Right atrium auricular region (tissue), 2 donors: ENCODE measurements at places on chromosomes 6 and 20.

DNA sequence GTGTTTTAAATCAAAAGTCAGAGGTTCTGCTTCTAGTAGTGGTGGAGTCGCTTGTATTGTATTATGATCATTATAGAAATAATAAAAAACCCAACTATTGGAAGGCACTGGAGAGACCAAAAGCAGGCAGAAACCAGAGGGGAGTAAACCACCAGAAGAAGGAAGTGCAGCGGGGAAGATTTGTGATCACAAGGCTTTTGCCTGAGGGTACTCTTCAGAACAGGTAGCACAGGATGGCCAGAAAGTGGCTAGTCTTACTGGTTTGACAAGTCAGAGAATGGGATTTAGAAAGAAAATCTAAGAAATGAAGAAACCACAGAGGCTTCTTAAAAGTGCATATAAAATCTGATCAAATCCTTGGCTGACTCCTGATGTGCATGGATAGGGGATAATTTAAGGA, 24.0 kb downstream of the MAPK13 start:
- no peak overlapping the region for H3K4me3 ChIP-seq
- no peak for DNase-seq
- no peaks in the 10 kb centered on the region for H3K4me1 ChIP-seq

- H3K27ac ChIP-seq: no peak overlapping the region
- DNase-seq: no peak
- no peaks in the 10 kb centered on the region for H3K4me1 ChIP-seq
- no peaks in the 10 kb centered on the region for H3K36me3 ChIP-seq
- H3K27me3 ChIP-seq: no peaks in the 10 kb centered on the region
Measured at GRCh38 chr6:19557191-19557590, 280.0 kb upstream of the ID4 start.

GRCh38 chr6:90533615-90534336, 53.1 kb downstream of the MAP3K7 start:
- H3K27ac ChIP-seq: no peak overlapping the region
- DNase-seq: no peak
- H3K27me3 ChIP-seq: no peaks in the 10 kb centered on the region
- peaks cover 30% of the 10 kb centered on the region for H3K4me1 ChIP-seq
- H3K36me3 ChIP-seq: no peaks in the 10 kb centered on the region
- H3K4me3 ChIP-seq: no peak overlapping the region

- no peaks in the 10 kb centered on the region for H3K36me3 ChIP-seq
- no peak overlapping the region for H3K4me3 ChIP-seq
- DNase-seq: no peak
- no peaks in the 10 kb centered on the region for H3K4me1 ChIP-seq
Measured at GRCh38 chr6:23568292-23568691, 557.7 kb upstream of the NRSN1 start.

DNA sequence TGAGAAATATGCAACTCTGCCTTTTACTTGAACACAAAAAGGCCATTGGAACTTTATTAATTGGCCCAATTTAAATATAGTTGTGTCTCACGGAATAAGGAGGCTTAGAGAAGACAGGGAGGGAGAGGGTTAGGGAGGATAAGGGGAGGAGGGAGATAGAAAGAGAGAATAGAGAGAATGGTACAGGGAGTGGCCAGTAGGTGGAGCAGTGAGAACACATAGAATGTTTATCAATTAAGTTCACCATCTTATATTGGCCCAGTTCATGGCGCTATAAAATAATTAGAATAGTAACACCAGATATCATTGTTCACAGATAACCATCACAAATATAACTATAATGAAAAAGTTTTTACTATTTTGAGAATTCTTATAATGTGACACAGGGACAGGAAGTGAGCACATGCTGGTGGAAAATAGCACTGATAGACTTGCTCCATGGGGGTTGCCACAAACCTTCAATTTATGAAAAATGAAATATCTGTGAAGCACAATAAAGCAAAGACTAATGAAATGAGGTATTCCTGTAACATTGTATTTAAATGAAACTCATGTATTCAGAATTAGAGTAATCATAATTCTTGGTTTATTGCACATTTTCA, 374.1 kb upstream of the MANEA start:
- no peaks in the 10 kb centered on the region for H3K27me3 ChIP-seq
- no peak overlapping the region for H3K4me3 ChIP-seq
- H3K36me3 ChIP-seq: no peaks in the 10 kb centered on the region

GRCh38 chr20:46545077-46545826, 5.2 kb downstream of the OCSTAMP start:
- DNase-seq: no peak
- H3K4me3 ChIP-seq: no peak overlapping the region
- H3K36me3 ChIP-seq: no peaks in the 10 kb centered on the region
- H3K4me1 ChIP-seq: no peaks in the 10 kb centered on the region

GRCh38 chr6:31049518-31049917, 39.2 kb downstream of the MUC22 start:
- no peaks in the 10 kb centered on the region for H3K27me3 ChIP-seq
- H3K4me3 ChIP-seq: no peak overlapping the region
- no peaks in the 10 kb centered on the region for H3K36me3 ChIP-seq
- no peak overlapping the region for H3K27ac ChIP-seq
- H3K4me1 ChIP-seq: peaks cover 9% of the 10 kb centered on the region

DNA sequence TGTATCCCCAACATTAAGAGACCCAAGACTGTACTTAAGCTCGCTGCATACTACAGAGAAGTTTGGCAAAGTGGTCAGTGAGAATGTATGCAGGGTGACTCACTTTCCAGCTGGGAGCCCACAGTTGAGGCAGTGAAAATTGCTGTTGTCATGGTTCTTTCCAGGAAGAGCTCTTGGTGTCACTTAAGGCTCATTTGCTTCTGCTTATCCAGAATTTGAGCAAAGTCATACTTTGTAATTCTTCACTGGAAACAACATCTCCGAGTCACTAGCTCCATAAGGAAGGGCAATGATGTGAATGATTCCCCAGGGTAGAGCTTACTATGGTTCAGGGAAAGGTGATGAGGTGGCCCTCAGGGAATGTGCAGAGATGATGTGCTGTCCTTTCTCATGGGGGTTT, 65.4 kb upstream of the FBXL4 start:
- H3K4me1 ChIP-seq: no peaks in the 10 kb centered on the region
- H3K4me3 ChIP-seq: no peak overlapping the region
- no peaks in the 10 kb centered on the region for H3K36me3 ChIP-seq
- no peak overlapping the region for H3K27ac ChIP-seq
